Anterior cingulate cortex (tissue), 58 donors: ENCODE measurements at places on chromosomes 12 and 14.

- DNase-seq = no peak
Measured at GRCh38 chr14:47485421-47485820, 190.0 kb downstream of the MDGA2 start.

- DNase-seq = no peak
Measured at GRCh38 chr14:75297411-75298040, 18.9 kb downstream of the FOS start.

- no peak for DNase-seq
Measured at GRCh38 chr14:39324097-39324496, 90.4 kb downstream of the MIA2 start.

DNA sequence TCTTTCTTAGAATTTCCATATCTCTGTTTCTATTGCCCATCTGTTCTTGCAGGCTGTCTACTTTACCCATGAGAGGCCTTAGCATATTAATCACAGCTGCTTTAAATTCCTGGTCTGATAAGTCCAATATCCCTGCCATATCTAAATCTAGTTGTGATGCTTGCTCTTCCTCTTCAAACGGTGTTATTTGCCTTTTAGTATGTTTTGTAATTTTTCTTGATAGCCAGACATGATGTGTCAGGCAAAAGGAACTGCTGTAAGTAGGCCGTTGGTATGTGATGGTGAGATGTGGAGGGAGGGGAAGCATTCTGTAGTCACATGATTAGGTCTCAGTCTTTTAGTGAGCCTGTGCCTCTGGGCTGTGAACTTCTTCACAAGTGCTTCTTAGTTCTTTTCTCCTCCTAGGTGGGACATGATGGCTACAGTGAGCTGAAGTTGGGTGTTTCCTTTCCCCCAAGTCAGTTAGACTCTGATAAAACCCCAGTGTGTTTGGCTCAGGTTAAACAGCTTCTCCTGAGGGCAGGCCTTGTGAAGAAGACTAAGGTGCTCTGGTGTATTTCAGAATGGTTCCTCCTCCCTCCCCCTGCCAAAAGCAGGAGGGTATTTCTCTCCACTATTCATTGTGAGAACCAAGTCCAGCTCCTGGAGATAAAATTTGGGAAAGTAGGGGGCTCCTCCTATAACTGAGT is 195.9 kb upstream of the PARP11 start:
- no peak for DNase-seq

DNA sequence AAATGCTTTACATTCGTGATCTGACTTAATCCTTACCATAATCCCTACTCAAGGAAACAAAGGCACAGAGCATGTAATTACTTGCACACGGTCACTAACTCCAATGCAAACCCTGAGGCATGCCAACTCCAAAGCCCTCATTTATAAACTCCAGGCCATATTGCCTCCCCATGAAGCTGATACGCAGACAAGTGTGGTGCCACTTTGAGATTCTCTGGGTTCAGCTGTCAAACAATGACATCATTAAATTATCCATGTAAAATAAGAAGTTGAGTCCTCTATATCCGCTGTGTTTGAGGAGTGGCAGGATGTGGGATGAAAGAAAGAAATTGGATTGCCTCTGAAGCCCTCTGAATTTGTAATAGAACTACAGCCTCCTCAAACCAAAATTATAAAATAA is 62.8 kb downstream of the ANO4 start:
- no peak for DNase-seq

GRCh38 chr14:65117769-65118745 is 15.7 kb upstream of the MAX start:
- DNase-seq = no peak

GRCh38 chr12:704516-705242 is 41.4 kb upstream of the NINJ2 start:
- DNase-seq = no peak

GRCh38 chr14:70098250-70098809 is 90.4 kb downstream of the SLC8A3 start:
- no peak for DNase-seq
